Spinal cord (tissue), 10 donors: ENCODE measurements at places on chromosomes 5 and 9. TPM values are rescaled to one million over a fixed set of nuclear protein-coding genes. Genes with fewer than 3 reads are reported as not detected.

HMGXB3 gene
- 28.3 TPM for total RNA-seq

PITX1 gene
- total RNA-seq, result not detected

FOXD4L4 gene
- total RNA-seq, result 0.20 TPM

C9orf50 gene
- not detected for total RNA-seq

TNC gene
- total RNA-seq, result 83.8 TPM

SYK gene
- total RNA-seq, result 6.1 TPM

SERF1B gene
- total RNA-seq, result 92.6 TPM

RNF145 gene
- 75.7 TPM for total RNA-seq

ARID3C gene
- total RNA-seq, result 1.1 TPM

ARL10 gene
- 22.6 TPM for total RNA-seq

PCDHGA8 gene
- total RNA-seq, result 5.6 TPM

KCNV2 gene
- total RNA-seq, result not detected

SHB gene
- total RNA-seq, result 12.5 TPM

MLANA gene
- total RNA-seq, result 1.7 TPM

C5 gene
- total RNA-seq, result 9.7 TPM

POU5F2 gene
- total RNA-seq, result 1.5 TPM

ANKRD31 gene
- total RNA-seq, result 0.59 TPM

HRH2 gene
- 2.6 TPM for total RNA-seq

DIAPH1 gene
- total RNA-seq, result 23.6 TPM

SMIM33 gene
- not detected for total RNA-seq

IL3 gene
- not detected for total RNA-seq

VLDLR gene
- 32.3 TPM for total RNA-seq

PCDHB12 gene
- total RNA-seq, result 10.7 TPM
